ENCODE measurements at places on chromosomes 16 and 17.

DNA sequence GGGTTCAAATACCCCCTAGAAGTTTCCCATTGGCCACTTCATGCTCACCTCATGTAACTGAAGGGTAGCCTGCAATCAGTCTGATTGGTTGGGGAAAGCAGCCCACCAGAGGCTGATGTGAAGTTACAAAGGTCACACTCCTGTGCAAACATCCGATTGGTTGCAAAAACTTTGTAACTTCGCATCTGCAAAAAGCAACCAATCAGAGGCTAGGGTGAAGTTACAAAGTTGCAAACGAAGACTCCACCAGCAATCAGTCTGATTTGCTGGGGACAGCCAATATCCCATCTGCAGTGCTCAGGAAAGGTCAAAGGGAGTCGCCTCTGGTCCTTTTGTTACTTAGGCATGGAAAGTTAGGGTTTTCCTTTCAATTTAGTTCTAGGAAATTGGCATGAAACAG is 40.1 kb downstream of the TAOK1 start:
- no peak for DNase-seq

GRCh38 chr16:84826558-84826941 is 6.8 kb downstream of the CRISPLD2 start:
- DNase-seq: no peak

GRCh38 chr17:59331929-59332748 is 684 bp downstream of the YPEL2 start:
- DNase-seq: no peak

- DNase-seq: no peak
Measured at GRCh38 chr17:50056217-50056960, 479 bp downstream of the ITGA3 start.

- no peak for DNase-seq
Measured at GRCh38 chr16:48131201-48131935, 24.4 kb downstream of the ABCC12 start.

- DNase-seq: no peak
Measured at GRCh38 chr17:21532763-21533385, 156.7 kb downstream of the KCNJ12 start.

- DNase-seq: no peak
Measured at GRCh38 chr17:61467416-61468262, 15.4 kb downstream of the TBX4 start.

- DNase-seq: no peak
Measured at GRCh38 chr17:73341350-73342049, 29.7 kb upstream of the CDC42EP4 start.

DNA sequence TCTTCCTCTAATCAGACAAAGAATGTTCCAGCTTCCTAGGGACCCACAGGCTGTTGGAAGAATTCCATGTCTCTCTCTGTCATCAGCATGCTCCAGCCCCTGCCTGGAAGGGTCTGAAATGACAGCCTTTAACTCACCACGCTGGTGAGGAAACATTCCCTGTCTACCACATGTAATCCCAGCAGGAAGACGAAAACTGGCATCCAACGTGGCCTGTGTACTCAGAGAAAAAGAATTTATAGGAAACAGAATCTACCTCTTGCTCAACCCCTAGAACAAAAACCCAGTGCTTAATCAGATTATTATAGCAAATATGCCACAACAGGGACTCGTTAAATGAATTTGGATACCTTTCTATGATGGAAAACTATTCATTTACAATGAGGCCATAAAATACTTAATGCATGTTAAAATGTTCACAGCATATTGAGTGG is 147.3 kb upstream of the FOXF1 start:
- DNase-seq: no peak

GRCh38 chr17:27893841-27894503 is 807 bp upstream of the LYRM9 start:
- no peak for DNase-seq

- no peak for DNase-seq
Measured at GRCh38 chr17:39167476-39167875, 1.5 kb upstream of the ARL5C start.

GRCh38 chr17:12731839-12732238 is 57.5 kb upstream of the ARHGAP44 start:
- DNase-seq: no peak

DNA sequence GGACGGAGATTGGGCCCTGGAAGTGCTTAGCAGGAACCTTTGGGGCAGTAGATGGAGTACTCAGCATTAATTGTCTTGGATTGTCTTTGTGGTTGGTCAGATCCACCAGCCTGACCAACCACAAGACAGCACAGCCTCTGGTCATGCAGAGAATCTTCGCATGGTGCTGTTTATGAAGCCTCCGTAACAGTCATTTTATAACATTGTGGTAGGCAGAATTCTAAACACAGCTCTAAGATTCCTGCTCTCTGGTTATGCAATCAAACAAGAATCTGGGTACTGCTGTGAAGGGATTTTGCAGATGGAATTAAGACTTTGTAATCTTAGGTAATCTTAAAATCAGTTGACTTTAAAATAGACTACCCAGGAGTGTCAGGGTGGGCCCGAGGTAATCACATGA is 312.2 kb upstream of the GOT2 start:
- no peak for DNase-seq

- no peak for DNase-seq
Measured at GRCh38 chr17:10920558-10921108, 82.7 kb upstream of the PIRT start.

DNA sequence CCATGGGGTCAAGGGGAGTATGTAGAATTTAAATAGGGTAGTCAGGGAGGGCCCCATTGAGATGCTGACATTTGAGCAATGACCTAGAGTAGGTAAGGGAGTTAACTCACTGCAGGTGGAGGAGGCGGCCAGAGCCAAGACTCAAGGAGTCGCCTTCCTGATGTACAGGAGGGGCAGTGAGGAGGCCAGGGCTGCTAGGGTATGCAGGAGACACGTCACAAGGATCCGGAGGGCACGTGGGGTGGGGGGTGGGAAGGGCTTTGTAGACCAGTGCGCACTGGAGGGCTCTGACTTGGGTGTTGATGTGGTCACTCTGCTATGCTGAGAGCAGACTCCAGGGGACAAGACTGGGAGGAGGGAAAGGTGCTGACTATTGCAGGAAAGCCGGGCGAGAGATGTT is 37.5 kb downstream of the SPECC1 start:
- DNase-seq: no peak

GRCh38 chr16:11165894-11166665 is 89.9 kb downstream of the SOCS1 start:
- DNase-seq: no peak

DNA sequence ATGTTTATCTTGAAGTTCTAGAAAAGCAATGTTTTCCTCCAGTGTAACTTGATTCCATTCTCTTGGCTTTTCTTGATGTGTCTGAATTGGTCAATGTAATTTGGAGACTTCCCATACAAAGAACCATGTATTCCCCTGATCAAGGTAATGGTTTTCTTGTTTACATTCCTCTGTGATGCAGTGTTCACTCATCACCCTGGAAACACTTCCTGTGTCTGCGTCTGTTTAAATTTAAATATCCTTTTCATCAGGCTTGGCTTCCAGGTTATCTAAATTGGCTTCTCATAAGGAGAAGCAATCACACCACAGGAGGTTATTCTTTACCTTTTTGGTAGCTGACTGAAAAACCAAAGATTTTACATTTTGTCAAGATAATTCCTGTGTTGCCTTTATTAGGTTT is 237.3 kb upstream of the WSCD1 start:
- DNase-seq: peak; percentile 90

- peak; percentile 21 for DNase-seq
Measured at GRCh38 chr16:30112197-30113030, 923 bp downstream of the GDPD3 start.

DNA sequence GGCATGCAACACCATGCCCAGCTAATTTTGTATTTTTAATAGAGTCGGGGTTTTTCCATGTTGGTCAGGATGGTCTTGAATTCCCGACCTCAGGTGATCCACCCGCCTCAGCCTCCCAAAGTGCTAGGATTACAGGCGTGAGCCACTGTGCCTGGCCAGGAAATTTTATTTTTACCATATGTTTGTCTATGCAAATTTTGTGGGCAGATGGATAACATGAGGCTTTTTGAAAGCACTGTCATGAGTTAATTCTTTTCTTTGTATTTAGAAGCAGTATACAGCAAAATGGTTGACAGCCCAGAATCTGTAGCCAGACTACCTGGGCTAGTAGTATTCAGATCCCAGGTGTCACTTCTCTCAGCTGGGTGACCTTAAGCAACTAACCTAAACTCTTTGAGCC is 8.5 kb upstream of the KPNB1 start:
- no peak for DNase-seq

DNA sequence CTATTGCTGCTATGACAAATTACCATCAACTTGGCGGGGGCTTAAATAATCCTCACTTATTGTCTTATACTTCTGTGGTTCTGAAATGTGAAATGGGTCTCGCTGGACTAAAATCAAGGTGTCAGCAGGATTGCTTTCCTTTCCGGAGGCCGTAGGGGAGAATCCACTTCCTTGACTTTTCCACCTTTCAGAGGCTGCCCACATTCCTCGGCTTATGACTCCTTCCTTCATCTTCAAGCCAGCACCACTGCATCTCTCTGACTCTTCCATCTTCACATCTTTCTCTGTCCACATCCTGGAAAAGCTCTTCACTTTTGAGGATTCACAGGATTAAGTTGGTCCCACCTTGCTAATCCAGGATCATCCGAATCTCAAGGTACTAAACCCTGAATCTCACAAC is 217.8 kb downstream of the GRIN2A start:
- no peak for DNase-seq

- no peak for DNase-seq
Measured at GRCh38 chr17:41052566-41052965, 2.5 kb downstream of the KRTAP2-2 start.
